ENCODE measurements at places on chromosomes 13 and 19.
A peak's percentile ranks its signal among the peaks of the same experiment; 100 is the strongest.

DNA sequence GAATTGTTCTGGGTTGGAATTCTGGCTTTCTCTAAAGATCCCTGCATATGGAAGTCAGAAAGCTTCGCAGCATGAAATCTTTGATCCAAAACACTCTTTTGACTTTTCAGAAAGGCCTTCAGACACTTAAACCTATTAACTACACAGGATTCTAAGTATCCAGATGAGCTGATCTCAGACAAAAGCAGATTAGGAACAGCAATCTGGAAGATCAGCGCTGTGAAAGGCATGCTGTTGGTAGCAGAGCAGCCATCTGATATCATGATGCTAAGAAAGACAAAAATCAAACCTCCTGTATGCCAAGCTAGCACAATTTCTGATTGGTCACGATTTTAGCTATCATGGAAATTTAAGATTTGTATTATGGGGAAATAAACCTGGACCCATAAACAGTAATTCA, 589.9 kb downstream of the GPC5 start:
- no peak for DNase-seq

DNA sequence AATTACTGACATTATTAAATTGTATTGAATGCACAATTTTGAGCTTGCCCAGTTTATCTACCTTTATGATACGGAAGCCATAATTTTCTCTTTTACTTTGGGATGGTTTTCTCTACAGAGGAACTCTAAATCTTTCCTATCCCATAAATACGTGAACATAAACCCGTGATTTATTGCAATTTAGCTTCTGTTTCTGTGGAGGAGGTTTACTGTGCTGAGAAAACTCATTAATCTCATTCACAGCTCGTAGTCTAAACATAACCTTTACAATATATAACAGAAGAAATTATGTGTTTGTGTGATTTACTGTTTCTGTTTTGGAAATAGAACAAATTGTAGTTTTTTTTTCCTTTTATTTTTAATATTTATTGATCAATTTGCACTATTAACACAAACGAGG, 207.1 kb upstream of the PCDH9 start:
- DNase-seq = no peak

- DNase-seq = no peak
Measured at GRCh38 chr13:111361046-111361872, 40.8 kb downstream of the TEX29 start.

- DNase-seq = no peak
Measured at GRCh38 chr13:52944697-52945096, 83.9 kb upstream of the OLFM4 start.

DNA sequence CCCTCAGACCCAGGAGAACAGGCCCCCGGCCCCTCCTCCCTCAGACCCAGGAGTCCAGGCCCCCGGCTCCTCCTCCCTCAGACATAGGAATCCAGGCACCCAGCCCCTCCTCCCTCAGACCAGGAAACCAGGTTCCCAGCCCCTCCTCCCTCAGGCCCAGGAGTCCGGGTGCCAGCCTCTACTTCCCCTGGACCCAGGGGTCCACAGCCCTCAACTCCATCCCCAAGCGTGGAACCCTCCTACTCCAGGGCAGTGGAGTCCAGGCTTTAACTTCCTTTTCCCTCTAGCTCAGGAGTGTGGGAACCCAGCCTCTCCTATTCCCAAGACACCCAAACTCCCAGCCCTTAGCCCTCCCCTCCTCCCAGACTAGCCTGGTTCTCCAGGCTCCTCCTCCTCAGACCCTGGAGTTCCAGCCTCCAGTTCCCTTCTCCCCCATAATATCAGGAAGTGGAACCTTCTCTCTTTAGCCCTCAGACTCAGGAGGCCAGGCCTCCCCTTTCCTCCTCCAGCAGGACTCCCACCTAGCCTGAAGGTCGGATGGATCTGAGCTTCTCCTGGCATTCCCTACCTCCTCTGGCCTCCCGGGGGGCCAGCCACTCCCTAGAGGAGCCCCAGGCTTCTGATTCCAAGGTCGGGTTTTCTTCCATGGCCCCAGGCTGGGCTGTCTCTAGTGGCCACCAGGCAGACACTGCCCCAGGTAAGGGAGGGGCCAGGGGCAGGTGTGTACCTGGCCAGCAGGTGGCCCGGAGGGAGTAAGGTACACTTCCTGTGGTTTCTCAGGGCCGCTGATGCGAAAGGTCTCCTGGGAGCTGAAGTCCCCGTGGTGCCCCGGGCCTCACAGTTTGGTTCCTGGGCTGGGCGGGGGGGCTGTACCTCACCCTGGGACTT, at the start of gene TMC4:
TSS of gene TMC4 (minus strand) at position 690 of the 888 bp plus-strand sequence. CDS start at position 647, 43 bp downstream.
- DNase-seq = no peak

DNA sequence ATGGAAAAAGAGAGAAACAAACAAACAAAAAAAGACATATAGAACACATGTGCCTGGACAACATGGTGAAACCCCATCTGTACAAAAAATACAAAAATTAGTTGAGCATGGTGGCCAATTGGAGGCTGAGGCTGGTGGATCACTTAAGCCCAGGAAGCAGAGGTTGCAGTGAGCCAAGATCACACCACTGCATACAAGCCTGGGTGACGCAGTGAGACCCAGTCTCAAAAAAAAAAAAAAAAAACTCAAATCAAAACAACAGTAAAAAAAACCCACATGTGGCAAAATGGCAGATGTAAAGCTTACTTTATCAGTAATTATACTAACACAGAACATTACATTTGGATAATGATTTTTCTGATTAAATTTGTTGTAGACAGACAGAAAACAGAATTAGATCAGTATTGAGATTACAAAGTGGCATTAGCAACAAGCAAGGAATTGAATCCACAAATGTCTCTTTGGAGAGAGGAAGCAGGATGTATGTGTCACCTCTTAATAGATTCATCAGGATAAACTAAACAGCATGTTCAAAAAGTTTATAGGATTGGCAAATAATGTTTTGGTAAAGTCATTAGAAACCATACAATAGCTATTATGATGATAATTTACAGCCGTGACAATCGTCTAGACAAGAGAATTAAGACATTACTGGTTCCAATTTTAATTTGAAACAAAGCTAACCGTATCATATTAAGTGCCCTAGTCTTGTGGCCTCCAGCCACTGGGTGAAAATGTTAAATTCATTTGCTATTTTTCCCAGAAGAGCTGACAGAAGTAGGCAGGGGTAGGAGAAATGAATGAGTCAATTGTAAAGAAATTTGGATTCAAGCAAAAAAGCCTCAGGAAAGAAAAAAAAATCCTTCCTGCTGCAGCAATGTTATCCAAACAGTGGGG, 206.0 kb downstream of the FGF14 start:
- no peak for DNase-seq

GRCh38 chr13:106493533-106494220, 41.8 kb downstream of the EFNB2 start:
- no peak for DNase-seq

- DNase-seq = no peak
Measured at GRCh38 chr19:53389571-53389970, 5.4 kb upstream of the ZNF765 start.

GRCh38 chr19:4957981-4958380, 10.9 kb upstream of the KDM4B start:
- no peak for DNase-seq

- DNase-seq = no peak
Measured at GRCh38 chr13:49828453-49828852, 36.0 kb upstream of the KPNA3 start.

DNA sequence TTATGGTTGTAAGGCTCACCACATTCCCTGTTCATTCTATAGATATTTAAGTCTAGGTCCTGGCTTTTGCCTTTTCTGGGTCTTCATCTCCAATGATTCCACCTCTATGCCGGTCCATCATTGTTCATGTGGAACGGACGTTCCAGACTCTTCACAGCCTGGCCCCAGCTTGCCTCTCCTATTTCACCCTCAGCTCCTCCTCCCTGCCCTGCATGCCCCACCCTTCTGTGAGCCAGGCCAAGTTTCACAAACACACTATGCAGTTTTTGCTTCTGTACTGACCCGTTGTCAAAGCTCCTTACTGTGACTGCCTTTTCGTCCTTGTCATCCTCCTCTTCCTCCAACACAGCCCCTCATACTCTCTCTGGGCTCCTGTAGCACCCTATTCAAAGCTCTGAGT, 31.3 kb downstream of the TEX26 start:
- no peak for DNase-seq

GRCh38 chr19:53896682-53897081, 12.4 kb upstream of the CACNG7 start:
- no peak for DNase-seq

DNA sequence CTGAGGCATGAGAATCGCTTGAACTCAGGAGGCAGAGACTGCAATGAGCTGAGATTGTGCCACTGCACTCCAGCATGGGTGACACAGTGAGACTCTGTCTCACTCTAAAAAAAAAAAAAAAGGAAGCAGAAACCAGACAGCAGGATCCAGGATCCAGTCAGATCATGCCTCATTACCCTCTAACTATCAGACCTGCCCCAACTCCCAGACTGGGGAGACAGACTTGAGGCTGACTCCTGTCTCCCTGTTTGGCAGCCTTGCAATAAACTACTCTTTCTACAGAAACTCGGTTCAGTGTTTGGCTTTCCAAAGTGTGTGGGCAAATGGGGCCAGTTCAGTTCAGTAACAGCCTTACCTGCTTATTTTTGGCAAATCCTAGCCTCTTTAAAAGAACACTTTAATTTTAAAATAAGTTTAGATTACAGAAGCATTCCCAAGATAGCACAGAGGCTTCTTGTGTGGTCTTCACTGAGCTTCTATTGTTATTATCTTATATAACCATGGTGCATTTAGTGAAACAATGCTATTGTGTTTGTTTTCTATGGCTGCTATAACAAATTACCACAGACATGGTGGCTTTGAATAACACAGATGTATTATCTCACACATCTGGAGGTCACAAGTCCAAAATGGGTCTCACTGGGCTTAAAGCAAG, 18.5 kb downstream of the RASL11A start:
- DNase-seq = no peak

DNA sequence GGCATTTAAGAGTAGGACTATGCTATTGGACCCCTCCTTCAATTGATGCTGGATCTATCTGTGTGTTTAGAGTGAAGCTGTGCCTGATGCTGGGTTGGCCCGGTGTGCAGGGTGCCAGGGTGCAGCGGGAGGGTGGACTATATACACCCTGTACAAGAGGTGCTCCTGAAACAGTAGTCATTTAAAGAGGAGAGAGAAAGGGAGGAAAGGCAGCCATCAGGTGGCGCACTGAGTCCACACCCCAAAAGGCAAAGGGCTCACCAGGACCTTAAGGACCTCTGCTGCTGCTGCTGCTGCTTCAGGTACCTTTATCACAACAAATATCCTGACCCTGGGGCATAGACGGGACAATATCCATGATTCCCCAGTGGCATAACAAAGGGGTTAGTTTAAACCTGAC, 39.4 kb downstream of the ZNF136 start:
- peak; percentile 84 for DNase-seq

- DNase-seq = peak; percentile 26
Measured at GRCh38 chr19:2426611-2427428, 566 bp downstream of the TIMM13 start.

DNA sequence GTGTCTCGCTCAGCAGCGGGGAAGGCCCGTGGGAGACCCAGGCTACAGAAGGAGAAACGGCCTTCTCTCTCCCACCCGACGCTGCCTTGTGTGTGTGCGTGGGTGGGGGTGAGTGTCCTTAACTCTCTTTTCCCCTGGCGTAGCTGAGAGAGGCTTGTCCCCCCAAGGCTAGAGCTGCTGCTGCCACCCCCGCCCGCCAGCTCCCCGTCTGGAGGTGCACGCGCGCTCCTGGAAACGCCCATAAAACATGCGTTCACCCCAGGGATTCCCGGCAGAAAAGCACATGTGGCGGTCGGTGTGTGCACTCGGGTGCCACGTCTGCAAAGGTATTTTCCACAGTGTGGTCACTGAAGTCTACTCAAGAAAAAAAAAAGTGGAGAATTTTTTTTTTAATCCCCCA, 36.1 kb downstream of the GADD45B start:
- DNase-seq = no peak

- DNase-seq = peak; percentile 23
Measured at GRCh38 chr19:40578442-40578908, 1.8 kb downstream of the SHKBP1 start.

GRCh38 chr13:73245246-73245645, 186.4 kb downstream of the KLF5 start:
- DNase-seq = no peak

- no peak for DNase-seq
Measured at GRCh38 chr13:103067751-103068555, 1.7 kb upstream of the SLC10A2 start.

DNA sequence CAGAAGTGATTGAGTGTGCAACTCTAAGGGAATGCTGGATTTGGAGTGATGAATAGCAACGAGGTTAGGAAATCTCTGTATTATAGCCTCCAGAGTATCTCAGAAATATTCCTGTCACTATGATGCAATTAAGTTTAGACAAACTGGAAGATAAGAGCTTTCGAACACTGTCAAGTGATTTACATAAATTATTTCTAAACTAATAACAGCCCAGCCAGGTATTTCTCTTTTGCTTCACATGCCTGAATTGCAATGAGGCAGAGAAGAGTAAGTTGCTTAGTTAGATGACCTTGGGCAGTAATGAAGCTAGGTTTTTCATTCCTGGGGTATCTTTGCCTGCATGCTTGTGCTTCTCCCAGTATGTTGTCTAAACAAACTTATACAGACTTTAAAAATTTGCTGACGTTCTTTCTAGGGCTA, 134.5 kb downstream of the LMO7 start:
- no peak for DNase-seq

- DNase-seq = no peak
Measured at GRCh38 chr13:71309905-71310304, 557.1 kb downstream of the DACH1 start.

GRCh38 chr13:78632996-78633395, 26.0 kb downstream of the OBI1 start:
- no peak for DNase-seq

DNA sequence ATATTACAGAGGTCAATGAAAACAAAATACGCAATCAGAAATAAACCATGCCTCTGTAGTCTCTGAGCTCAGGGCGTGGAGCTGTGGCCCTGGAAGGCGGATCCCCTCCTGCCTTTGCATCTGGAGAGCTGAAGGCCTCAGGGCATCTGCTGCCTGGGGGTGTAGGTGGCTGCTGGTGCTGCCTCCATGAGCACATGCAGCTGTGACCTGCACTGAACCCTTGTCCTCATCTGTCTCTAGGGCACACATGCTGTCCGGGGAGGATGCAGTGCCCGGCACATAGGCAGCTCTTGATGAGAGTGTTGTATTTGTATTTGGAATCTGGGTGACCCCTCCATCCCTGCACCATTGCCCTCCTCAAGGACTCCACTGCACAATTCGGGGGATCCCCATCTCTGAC, 185.7 kb downstream of the TEX29 start:
- no peak for DNase-seq

- peak; percentile 80 for DNase-seq
Measured at GRCh38 chr13:110319774-110320509, 12.9 kb downstream of the COL4A2 start.

DNA sequence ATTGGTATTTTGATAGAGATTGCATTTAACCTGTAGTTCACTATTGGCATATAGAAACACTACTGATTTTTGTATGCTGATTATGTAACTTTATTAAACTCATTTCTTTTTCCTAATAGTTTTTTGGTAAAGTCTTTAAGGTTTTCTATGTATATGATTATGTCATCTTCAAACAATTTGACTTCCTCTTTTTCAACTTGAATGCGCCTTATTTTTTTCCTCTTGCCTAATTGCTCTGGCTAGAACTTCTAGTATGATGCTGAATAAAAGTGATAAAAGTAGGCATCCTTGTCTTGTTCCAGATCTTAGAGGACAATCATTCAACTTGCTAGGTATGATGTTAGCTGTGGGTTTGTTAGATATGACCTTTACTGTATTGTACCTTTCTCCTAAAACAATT, 1034.9 kb downstream of the PCDH9 start:
- DNase-seq = no peak
